ENCODE measurements at places on chromosomes 1 and 21.

GRCh38 chr1:205519541-205520131 is 15.2 kb downstream of the CDK18 start:
- DNase-seq = peak; percentile 51

- no peak for DNase-seq
These were observed 70.7 kb downstream of the ABCA4 start for GRCh38 chr1:94050254-94050653.

DNA sequence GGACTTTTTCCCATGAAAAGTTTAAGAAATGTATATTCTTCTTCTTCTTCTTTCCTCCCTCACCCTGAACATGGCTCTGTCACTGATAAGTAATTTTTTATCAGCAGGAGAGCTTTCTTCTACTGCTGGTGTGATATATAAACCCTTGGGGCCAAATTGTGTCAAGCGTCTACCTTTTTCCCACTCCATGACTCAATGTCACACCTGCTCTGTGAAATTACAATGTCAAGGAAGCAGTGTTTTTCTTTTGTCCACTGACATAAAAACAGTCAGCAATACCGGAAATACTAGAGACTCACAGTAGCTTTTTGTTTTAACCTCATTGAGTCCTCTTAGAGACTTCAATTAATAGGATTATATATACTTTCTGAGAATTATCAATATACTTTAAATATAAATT is 416.2 kb upstream of the ADGRL4 start:
- no peak for DNase-seq

GRCh38 chr1:2312515-2313301 is 78.6 kb downstream of the MORN1 start:
- DNase-seq = no peak

GRCh38 chr21:29313662-29314408 is 15.1 kb downstream of the BACH1 start:
- no peak for DNase-seq

- no peak for DNase-seq
These were observed 169.2 kb downstream of the APP start for GRCh38 chr21:26001356-26001755.

GRCh38 chr1:151817353-151817730 is 12.1 kb upstream of the LINGO4 start:
- no peak for DNase-seq

DNA sequence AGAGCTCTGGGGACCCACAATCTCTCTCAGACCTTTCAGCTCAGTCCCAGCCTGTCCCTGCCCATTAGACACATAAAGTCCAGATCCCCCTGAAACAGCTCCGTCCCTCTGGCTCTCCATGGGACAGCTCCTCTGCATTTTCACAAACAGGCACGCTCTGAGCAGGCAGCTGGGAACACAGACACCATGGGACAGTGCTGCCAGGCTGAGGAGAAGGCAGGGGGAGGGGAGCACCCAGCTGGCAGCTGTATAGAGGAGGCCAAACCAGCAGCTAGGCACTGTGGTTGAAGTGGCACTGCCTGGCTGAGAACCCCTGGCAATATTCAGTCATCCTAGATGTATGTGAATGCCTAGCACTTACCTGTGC is 2.0 kb downstream of the TMEM63A start:
- no peak for DNase-seq

GRCh38 chr1:14298806-14299205 is 299.7 kb upstream of the KAZN start:
- no peak for DNase-seq

- DNase-seq = no peak
These were observed 1.7 kb upstream of the DNTTIP2 start for GRCh38 chr1:93880731-93881130.

- DNase-seq = no peak
These were observed 318.8 kb upstream of the NEGR1 start for GRCh38 chr1:72601035-72601674.

- DNase-seq = no peak
These were observed 167.9 kb downstream of the ADSS2 start for GRCh38 chr1:244283772-244284171.

- DNase-seq = no peak
These were observed 25.5 kb downstream of the ZC3H11B start for GRCh38 chr1:219587401-219587800.

DNA sequence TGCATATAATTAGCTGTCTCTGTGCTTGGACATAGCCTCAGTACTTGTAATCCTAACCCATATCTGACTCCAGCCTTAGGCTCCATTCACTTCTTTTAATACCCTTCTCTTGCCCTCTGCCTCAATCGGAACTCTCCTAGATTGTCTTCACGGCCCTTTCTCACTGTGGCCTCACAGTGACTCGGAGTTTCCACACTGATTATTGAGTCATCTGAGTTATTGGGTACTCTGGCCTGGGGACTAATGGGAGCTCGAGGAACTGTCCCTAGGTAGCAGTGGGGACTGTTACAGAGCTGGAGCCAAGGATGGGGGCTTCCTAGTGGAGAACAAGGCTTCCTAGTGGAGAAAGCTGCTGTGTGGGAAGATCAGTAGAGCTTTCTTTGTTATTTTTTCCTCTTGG is 17.0 kb downstream of the TRAF5 start:
- no peak for DNase-seq

DNA sequence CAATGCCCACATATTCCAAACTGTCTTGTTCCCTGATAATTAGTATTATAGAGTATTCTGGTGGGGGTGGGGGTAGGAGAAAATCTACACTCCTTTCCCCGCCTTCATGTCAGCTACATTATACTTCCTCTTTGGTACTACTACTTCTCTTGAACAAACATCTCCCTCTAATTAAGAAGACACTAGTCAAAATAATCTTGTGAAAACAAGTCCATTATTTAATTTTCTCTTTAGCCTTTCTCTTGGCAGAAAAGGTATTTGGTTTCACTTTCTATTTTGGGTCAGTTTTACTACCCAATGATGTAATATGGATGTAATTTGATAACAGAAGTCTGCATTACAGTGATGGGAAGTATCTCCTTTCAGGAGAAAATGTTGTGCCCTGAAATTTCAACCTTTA is 22.5 kb downstream of the NTMT2 start:
- DNase-seq = peak; percentile 77

DNA sequence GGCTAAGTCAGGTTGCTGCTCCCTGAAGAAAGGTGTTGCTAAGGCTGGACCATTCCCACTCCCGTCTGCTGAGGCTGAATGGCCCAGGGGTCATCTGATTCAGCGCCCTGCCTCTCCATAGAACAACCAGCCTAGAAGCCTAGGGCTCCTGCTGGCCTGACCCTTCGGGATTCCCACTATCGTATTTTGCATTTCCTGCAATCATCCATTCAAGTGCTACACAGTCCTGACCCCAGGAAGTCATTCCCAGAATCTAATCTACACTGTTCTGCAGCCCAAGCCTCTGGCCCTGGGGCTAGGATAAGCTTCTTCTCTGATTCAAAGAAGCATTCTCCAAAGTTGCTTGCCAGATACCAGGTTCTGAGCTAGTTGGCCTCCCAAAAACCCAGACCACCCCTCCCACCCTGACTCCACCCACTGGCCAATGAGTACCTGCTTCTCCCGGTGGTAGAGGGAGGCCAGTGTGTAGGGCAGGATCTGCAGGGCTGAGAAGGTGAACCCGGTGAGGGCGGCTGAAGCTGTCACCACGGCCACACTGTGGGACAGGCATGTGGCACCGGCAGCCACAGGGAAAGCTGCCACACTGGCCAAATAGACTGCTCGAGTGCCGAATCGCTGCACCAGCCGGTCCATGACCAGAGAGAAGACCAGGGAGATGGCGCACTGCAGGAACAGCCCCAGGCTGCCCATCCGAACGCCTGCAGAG is 18.7 kb downstream of the SLC45A3 start:
- no peak for DNase-seq

- DNase-seq = no peak
These were observed 34.8 kb downstream of the KIAA1614 start for GRCh38 chr1:180947499-180947885.

DNA sequence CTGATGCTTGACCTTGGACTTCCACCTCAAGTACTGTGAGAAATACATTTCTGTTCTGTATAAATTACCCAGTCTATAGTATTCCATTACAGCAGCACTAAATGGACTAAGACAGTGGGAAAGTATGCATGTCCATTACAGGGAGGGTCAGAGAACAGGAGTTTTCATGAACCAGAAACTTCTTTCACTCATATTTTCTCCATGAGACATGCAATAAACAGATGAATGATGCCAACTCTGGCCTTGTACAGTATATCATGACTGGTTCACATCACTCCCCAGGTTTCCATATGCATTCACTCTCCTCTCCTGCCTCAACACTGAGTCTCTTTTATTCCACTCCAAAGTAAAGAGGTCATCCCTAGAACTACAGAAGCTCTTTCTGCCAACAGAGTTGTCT is 4.5 kb upstream of the IFI16 start:
- DNase-seq = peak; percentile 12

GRCh38 chr1:30507401-30508174 is 215.8 kb downstream of the MATN1 start:
- no peak for DNase-seq

- DNase-seq = peak; percentile 92
These were observed 81.1 kb downstream of the TNFSF18 start for GRCh38 chr1:172969611-172970010.

- DNase-seq = no peak
These were observed 97.9 kb downstream of the GIPC2 start for GRCh38 chr1:78143673-78144072.
